ENCODE measurements at places on chromosomes 4 and X.

- no peak for DNase-seq
Measured at GRCh38 chr4:138344054-138344453, 101.9 kb upstream of the SLC7A11 start.

DNA sequence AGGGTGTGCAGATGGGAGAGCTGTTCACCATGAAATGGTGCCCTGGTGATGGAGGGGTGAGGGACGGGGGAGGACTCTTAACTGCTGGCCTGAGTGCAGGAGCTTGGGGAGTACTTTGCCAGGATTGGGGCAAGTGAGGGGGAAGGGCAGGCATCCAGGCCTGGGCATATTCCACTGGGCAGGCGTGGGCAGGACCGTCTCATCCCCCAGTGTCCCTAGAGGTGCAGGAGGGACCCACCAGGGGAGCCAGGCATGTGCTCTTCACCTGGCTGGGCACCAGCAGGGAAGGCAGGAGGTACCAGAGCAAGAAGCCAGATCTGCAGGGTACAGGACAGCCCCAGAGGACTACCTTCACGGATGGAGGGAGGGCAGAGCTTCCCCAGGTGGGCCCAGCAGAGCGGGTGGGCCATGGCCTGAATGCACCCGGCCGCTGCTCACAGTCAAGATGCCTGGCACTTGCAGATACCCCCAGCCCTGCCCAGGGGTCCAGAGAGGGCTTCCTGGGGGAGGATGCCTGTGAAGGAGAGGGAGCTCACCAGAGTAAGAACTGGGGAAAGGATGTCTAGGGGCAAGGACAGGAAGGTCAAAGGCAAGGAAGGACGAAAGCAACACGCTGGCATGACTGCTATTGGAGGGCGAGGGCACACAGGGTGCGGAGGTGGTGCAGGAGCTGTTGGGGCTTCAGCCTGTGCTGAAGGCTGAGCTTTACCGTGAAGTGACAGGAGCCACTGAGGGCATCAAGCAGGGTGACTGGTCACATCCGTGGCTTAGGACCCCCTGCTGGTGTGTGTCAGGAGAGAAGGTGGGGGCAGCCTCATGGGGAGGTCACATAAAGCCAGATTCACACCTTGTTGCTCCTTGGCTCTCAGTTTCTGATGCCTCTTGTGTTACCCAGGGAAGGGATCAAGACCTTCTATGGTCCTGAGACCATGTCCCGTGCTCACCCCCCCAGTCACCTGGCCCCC lies 68.2 kb upstream of the NKX1-1 start:
- DNase-seq = no peak

- DNase-seq = no peak
Measured at GRCh38 chrX:118978451-118978850, 4.0 kb downstream of the LONRF3 start.

- no peak for DNase-seq
Measured at GRCh38 chr4:132955146-132955545, 193.9 kb upstream of the PCDH10 start.

DNA sequence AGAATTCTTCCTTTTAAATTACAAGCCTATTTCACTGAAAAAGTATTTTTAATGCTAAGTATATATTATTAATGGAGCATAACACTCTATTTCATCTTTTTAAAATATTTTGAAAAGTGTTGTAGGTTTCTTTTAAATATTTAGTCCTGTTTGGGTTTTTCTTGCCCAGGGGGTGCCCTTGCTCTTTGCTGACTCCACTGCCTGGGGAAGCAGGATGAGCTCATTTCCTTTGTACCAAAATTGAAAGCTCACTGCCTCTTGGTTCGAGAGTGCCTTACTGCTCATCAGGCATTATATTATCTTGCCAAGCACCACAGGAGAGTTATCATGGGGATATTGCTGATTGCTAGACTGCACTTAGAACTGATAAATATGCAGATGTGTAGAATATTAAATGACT lies 819.2 kb downstream of the PCDH18 start:
- no peak for DNase-seq

GRCh38 chr4:64614276-64614675 lies 205.0 kb upstream of the TECRL start:
- no peak for DNase-seq

DNA sequence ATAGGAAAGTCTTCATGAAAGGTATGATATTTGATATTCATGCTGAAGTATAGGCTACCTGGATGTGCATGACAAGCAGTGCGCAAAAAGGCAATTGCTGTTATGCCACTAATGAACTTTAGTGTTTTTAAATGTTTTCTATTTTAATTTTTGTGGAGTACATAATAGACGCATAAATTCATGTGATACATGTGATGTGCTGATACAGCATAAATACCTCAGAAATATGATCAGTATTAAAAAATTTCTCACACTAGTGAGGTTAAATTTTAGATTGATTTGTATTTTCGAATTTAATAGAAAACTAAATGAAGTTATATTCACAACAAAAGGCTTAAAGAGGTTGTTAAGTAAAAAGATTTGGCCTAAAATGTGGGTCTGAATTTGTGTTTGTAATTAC lies 2.2 kb downstream of the UGT2A1 start:
- no peak for DNase-seq

DNA sequence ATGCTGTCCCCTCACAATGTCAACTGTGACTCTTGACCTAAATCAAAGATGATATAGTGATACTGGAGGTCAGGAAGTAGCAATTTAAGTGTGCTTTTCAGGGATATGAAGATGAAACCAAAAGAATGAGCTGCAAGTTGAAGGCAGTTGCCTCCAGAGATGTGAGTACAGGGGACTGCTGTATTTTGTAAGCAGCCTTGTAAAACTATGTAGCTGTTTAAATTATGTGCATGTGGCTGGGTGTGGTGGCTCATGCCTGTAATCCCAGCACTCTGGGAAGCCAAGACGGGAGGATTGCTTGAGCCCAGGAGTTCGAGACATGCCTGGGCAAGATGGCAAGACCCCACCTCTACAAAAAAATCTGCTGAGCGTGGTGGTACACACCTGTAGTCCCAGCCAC lies 15.1 kb upstream of the TNIP2 start:
- DNase-seq = no peak

- no peak for DNase-seq
Measured at GRCh38 chrX:142233400-142233799, 28.3 kb upstream of the MAGEC2 start.

DNA sequence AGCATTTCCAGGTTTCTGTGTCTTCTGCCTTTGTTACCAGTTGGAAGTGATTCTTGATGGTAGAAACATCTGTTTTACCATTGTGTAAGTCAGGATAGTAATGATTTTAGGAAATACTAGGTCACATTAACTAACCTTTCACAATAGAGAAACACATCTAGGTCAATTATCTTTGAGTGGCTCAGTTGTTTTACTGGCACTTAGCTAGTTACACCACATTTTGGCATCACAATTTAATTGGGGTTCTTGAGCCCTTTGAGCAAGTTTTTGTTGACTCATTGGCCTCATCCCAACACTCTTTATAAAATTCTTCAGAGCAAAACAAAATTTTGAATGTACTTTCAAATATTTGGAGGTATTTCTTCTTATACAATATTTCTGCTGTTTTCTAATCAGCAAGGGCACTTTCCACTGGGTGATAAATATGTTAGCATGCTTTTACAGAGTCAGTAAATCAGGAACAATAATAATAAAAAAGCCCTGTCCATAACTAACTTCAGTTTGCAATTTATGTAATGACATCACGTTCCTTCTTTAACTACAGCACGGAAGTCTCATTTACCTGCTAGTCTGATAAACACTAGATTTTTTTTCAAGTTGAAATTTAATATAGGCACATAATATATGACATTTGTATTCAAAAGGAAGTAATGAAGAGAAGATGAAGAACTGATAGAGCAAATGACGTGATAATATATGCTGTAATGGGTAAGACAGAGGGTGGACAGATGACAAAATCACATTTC lies 64.8 kb upstream of the GK2 start:
- DNase-seq = no peak

- no peak for DNase-seq
Measured at GRCh38 chrX:78754917-78755316, 7.4 kb downstream of the LPAR4 start.

GRCh38 chrX:131399678-131400428 lies 110.7 kb upstream of the IGSF1 start:
- no peak for DNase-seq

DNA sequence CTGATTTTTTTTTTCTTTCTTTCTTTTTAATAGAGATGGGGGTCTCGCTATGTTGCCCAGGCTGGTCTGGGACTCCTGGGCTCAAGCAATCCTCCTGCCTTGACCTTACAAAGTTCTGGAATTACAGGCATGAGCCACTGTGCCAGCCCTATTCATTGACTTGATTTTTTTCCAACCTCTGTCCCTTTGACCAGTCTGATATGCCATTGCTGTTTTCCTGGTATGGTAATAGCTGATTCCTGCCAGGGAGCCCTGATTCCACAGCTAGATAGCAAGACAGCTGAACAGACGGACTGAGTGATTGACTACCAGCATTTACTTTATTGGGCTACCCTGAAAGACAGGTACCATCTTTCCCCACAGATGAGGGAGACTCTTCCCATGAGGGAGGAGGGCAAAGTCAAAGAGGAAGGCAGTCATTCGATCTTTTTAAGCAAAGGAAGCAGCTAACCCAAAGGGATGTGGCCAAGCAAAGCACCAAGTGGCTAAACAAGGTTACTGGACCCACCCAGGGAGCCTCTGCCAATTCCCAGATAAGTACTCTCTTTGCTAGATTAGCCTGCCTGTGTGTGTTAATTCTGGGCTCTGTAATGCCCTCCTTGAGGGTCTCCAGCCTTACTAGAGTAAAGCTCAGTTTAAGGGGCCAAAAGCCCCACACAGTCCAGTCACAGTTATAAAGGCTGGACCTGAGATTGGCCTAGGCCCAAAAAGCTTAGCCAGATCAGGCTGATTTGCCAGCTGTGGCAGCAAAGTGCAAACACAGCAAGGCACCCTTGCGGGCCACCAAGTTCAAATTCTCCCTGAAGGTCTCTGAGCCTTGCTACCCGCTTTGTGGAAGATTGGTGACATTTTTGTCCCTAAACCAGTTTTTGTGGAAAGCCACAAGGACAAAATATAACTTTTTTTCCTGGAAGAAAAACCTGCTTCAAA lies 192.4 kb upstream of the GPC4 start:
- DNase-seq = no peak

- DNase-seq = no peak
Measured at GRCh38 chrX:97132664-97133415, 249.1 kb downstream of the RPA4 start.

DNA sequence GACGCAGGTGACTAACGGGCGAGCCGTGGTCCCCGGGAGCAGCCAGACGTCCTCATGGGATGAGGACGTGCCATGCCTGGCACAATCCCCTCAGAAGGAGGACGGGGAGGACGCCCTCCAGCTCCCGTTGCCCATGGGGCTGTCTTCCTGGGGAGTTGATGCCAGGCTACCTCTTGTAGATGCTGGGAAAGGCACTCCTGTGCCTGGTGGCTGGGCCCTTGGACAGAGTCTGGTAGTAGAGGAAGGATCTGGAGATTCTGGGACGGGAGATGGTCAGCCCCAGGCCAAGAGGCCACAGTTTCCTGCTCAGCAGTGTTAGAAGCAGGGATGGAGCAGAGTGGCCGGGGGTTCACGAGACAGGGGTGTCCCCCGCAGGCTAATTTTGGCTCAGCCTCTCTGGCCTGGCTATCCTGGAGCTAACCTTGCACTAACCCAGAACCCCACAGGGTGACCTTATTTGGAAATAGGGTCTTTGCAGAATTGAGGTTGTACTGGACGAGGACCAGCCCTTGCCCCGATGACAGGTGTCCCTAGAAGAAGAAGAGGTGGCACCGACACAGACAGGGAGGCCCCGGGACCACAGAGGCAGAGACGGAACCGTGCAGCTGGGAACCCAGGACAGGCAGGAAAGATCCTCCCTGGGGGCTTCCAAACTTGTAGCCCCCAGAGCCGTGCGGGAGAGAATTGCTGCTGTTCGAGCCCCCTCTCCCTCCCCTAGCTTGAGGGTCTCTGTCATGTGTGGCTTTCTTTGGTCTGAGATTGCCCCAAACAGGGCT lies 50.1 kb upstream of the ADRA2C start:
- DNase-seq = no peak

DNA sequence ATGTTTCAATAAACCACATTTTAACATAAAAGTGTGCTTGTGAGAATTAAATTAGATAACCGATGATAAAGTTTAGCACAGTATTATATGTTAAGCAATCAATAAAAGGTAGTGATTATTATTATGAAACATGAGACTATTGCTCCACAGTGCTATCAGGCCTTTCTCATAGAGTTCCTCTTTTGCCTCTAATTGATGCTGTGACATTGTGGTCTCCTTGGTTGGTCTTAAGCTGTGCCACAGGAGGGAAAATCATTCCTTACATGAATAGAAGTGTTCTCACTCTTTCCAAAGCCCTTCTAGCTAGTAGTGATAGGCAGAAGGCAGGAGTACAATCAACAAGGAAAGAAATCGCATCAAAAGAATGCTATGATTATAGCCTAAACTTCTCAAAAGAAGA lies 9.2 kb upstream of the PDHA2 start:
- DNase-seq = no peak

DNA sequence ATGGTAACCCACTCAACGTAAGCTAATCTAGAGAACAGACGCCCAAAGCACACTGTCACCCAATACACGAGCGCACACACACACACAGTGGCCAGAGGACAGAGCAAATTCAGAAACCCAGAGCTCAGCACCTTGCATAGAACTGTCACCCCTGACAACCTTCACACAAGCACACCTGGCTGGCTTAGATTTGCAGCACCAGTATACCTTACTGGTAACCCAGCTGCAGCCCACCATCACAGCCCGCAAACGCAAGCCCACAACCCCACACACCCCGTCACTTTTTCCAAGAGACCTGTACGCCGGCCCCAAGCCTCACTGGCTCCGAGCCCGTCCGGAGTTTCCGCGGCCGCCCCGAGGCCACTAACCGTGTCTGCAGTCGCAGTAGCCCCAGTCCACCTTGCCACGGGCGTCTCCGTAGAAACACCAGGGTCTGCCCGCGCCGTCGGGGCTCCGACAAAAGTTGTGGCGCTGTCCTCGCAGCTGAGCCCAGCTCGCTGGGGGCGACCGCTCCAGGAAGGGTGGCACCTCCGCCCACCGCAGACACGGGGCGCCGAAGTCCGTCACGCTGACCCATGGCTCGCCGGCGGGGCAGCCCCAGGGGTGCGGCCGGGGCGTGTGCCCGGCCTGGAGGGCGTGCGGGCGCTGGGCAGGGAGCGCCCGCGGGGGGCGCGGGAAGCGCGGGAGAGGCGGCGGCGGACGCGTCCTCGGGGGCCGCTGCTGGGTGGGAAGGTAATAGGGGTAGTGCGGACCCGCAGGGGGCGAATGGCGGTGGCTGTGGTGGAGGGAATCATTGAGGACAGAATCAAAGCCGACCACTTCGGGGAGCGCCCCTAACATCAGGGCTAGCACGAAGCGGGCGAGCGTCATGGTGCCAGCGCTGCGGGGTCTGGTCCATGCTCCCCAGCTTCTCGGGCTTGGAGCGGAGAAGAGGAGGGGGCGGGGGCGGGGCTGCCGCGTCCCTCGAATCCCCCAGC lies 664 bp downstream of the PRSS12 start:
- DNase-seq = no peak

GRCh38 chr4:137394018-137394417 lies 138.3 kb downstream of the PCDH18 start:
- no peak for DNase-seq

DNA sequence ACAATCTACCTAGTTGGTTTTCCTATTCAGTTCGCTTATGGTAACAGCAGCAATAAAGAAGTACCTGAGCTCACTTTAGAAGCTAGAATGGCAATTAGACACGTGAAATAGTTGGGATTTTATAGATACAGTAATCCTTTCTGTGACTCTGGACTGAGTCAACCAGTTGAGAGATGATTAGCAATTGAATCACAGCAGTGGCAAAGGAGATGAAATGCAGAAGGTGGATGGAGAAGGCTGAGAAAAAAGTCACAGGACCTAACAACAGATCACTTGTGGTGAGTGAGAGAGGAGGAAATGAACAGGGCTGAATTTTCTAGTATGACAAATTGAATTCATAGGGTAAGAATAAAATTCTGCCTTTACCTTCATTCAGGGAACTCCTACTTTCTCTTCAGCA lies 197.1 kb upstream of the MAGEB18 start:
- no peak for DNase-seq
